Sigmoid colon (tissue), 7 donors: ENCODE measurements at places on chromosomes 11 and 22. TPM values are rescaled to one million over a fixed set of nuclear protein-coding genes. Genes with fewer than 3 reads are reported as not detected.

DNA sequence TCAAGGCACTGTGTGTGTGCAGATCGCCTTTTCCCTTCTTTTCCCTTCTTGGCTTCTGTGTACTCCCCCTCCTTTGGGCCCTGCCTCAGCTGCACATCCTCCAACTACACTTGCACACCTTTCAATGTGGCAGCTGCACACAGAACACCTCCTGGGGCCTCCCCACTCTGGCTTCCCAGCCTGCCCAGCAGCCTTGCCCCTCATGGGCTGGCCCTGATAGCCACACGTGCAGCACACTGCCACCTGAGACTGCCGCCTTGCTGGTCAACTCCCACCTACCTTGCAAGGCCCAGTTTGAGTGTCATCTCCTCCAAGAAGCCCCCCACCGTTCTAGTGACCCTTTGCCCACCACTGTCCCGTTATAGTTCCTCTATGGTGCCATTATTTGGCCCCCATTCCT is 77.3 kb upstream of the ARFGAP3 start:
- DNase-seq, result no peak

ADSL gene
- total RNA-seq, result 122 TPM

DNA sequence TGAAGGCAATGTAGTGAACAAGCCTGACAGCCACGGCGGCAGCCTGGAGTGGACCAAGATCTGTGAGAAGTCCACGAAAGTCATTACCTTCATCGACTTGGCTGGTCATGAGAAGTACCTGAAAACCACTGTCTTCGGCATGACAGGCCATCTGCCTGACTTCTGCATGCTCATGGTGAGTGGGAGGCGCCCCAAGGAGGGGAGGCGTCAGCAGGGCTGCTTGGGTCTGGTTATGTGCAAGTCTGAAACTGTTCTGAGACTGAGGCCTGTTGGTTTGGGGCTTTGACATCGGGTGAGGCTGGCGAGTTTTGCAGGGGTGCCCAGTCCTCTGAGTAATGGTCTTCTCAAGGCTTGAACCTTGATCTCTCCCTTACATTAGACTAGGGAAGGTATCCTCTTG is 11.1 kb downstream of the GTPBP1 start:
- no peak for DNase-seq

DNA sequence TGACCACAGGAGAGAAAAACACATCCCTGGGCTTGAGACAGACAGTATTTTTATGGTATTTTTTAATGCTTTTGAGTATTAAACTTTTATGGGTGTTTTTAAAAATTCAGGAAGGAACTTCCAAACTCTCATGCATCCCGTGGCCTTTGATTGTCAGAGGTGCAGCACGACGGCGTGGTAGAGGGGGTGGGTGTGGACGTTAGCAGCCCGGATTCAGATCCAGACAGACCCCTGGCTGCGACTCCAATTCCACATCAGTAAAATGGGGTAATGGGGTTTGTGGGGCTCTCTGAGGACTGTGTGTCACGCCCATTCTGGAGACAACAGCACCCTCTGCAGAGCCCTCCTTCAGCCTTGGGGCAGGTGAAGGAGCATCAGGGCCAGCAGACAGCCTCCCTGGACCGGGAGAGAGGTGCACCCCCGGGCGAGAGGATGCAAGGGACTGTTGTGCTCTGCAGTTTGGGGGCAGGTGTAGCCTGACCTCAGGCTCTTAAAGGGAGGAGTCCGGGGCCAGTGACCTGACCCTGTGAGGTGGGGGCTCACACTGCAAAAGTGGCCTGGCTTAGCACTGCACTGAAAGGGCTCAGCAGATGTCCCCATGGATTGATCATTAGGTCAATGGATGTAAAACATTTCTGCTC is 1024.3 kb downstream of the TBC1D22A start:
- DNase-seq, result no peak

DNA sequence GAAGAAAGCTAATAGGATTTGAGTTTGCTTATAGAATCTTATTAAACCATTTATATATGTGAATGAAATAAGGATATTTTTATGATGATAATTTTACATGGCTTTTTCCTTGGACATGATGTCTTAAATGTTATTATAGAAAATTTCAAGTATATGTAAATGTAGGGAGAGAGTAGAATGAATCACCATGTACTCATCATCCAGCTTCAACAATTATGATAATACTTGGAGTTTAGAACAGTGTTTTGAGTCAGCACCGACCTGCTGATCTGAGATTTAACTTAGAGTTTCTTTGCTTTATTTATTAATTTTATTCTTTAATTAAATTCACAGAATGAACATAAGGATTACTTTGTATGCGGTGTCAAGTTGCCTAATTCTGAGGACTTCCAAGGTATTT is 193.5 kb downstream of the UVRAG start:
- no peak for DNase-seq

- DNase-seq, result no peak
Observed at GRCh38 chr11:117818041-117818873, 6.3 kb downstream of the FXYD2 start.

DNA sequence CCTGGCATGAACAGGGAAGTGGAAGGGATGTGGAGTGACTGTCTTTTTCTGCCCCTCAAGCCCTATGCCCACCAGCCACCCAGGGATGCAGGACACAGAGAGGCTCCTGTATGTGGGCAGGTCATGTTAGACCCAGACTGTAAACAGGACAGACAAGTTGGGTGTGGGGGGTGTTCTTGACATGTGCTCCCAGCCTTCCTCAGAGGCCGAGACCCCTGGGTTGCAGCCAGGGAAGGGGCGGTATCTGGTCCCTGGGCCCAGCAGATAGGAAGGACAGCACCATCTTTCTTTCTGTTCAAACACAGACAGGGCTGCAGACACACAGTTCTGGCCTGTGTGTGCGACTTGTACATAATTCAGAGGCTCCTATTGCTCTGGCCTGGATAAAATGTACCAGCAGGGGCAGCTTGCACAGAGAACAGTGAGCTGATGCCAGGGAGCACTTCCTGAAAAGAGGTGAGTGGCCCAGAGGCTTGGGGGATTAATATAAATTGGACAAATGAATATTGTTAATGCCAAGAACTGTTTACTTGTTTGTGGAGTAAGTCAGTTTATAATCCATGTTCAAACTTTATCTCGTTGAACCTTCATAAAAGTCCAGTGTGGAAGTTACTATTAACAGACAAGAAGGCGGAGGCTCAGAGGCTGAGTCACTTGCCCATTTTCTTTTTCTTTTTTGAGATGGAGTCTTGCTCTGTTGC is 16.6 kb downstream of the GDPD5 start:
- DNase-seq, result no peak

- DNase-seq, result no peak
Observed at GRCh38 chr22:32375678-32376450, 18.2 kb downstream of the RFPL3 start.

GUCY1A2 gene
- 1.5 TPM for total RNA-seq

ROBO4 gene
- total RNA-seq, result 12.8 TPM

DNA sequence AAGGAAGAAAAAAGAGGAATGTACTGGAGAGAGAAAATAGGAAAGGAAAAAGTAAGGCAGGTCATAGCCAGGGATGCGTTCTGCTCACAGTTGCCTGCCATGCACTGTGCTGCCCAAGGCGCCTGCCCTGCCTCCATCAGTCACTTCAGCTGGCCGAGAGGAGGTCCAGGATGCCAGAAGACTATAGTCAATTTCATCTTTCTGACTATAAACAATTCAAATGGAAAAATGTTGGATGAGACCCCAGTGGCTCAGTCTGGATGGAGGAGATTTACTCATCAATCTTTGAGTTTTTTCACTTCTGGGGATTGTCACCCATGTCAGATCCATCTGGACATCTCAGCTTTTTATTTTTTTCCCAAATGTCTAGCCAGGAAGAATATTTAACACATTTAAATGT is 36.7 kb upstream of the CLMP start:
- no peak for DNase-seq

DNA sequence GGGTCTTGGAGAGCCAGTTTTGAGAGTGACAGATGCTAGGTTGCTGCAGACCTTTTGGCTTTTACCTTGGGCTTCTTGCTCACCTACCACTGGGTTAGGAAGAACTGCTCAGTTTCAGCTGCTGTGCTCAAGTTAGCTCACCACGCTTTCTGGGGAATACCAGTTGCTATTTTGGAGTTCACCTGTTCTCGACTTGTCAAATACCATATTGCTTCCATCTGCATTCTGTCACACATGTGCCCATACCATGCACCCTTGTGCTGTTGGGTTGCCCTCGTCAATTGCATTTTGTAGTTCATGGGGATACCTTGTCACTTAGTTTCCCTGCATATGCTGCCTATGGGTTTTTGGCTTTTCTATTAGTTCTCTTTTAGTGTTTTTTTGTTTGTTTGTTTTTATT is 23.0 kb upstream of the BARX2 start:
- DNase-seq, result no peak

KDM4E gene
- not detected for total RNA-seq

GRCh38 chr22:33699176-33699575 is 221.1 kb downstream of the LARGE1 start:
- no peak for DNase-seq

- DNase-seq, result no peak
Observed at GRCh38 chr11:8531312-8531711, 62.7 kb downstream of the STK33 start.

RBFOX2 gene
- total RNA-seq, result 153 TPM

DNA sequence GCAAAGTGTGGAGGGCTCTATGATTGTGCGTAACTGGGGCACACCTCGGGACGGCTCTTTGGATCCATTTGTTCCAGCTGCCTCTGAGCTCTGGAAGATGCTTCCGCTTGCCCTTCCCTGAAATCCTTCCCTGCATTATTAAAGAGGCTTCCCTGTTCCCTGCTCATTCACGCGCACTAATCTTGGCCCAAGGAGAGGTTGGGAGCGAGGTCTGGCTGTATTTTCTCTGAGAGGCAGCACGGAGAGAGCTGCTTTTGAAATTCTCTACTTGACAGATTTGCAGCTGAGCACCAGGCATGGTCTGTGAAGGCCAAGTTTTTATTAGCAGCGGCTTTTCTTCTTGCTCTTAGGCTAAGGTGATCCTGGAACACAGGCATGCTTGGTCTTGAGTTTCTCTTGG is 94.8 kb upstream of the NTM start:
- DNase-seq, result peak; percentile 74

GRCh38 chr11:82733444-82734119 is at the start of gene FAM181B:
Gene FAM181B (minus strand): TSS chr11:82733864. CDS start chr11:82733729, 135 bp downstream.
- DNase-seq, result peak; percentile 72

DNA sequence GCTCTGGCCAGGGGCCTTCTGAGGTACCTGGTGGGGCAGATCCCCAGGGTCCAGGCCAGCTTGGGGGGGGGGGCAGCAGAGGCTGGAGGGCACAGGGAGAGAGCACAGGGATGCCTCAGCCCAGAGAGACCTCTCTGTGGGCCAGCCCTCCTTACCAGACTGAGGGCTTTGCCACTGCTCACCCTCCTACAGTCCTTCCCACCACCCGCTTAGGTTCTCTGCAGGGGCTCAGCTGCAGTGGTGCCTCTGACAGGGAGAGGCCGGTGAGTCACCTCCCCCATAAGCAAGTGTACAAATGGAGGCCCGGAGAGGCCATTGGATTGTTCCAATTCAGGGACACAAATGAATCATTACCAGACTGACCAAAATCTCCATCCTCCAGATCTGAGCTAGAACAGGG is 68.1 kb upstream of the LMO1 start:
- DNase-seq, result no peak

GRCh38 chr11:75678620-75679259 is 9.9 kb upstream of the MAP6 start:
- no peak for DNase-seq

SCGB1D2 gene
- not detected for total RNA-seq

GRCh38 chr22:42621505-42622002 is 6.9 kb upstream of the POLDIP3 start:
- no peak for DNase-seq

GRCh38 chr22:42073621-42074041 is 417 bp upstream of the PHETA2 start:
- no peak for DNase-seq

MUC6 gene
- total RNA-seq, result not detected

GRCh38 chr11:43944761-43945311 is 2.4 kb downstream of the C11orf96 start:
- DNase-seq, result peak; percentile 86

PDE3B gene
- 108 TPM for total RNA-seq

GRCh38 chr11:96107143-96107824 is 183.4 kb upstream of the MTMR2 start:
- no peak for DNase-seq

PARVB gene
- 18.9 TPM for total RNA-seq

DNA sequence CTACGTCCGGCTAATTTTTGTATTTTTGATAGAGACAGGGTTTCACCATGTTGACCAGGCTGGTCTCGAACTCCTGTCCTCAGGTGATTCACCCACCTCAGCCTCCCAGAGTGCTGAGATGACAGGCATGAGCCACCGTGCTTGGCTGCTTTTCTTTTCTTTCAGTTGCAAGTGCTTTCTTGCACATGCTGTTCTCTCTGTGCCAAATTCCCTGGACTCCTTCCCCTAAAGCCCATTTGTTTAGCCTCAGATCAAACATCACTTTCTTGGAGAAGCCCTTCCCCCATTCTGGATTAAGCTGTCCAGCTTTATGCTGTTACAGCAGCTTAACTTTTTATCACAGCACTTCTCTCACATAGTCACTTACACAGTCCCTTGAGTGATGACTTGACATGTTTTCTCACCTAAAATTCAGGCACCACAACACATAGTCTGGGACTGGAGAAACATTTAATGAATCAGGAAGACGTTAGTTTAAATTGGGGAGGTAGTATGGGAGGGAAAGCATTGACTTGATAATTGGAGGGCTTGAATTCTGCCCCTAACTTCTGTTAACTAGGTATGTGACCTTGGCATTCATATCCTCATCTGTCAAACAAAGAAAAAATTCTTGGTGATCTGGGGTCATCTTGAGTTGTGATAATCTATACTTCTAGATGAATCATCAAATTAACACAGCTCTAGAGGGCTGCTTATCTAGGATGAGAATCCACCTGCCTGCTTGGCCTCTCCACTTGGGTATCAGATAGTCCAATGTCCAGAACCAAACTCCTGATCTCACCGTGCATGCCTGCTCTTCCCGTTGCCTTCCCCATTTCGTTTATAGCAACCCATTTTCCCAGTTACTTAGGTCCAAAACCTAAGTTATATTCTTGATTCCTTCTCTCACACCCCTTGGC is 18.4 kb downstream of the ACO2 start:
- DNase-seq, result no peak

GRCh38 chr11:19365743-19366410 is 125.1 kb upstream of the E2F8 start:
- no peak for DNase-seq

GRCh38 chr22:43269246-43269645 is 73.9 kb downstream of the SCUBE1 start:
- DNase-seq, result no peak

POGLUT3 gene
- total RNA-seq, result 24.3 TPM

DNA sequence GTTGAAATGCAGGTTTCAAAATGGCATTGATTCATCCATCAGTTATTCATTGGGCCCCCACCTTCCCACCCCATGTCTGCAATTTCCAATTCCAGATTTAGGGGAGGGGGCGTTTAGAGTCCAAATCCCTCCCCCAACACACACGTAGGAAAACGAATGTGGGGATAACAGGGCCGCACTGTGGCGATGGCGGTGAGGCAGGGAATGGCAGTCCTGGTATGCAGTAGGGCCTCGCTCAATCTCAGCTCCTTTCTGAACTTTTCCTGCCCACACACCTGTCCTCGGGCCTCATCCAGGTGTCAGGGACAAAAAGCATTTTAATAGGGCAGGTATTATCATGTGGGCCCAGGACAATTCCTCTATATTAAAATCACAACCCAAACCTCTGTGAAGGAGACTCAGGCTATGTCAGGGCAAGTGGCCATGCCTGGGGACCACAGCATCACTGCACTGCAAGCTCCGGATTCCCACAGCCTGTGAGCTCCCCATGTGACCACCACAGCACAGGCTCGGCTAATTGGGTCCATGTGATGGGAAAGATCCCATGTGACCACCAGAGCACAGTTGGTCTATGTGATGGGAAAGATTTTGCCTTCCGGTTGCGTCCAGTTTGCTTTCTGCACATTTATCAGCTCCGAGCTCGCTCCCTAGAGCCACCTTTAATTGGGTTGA is 44.5 kb downstream of the RTL6 start:
- no peak for DNase-seq
